ENCODE measurements at places on chromosomes 16 and 17.

GRCh38 chr16:25020112-25020631 lies 5.0 kb upstream of the ARHGAP17 start:
- ATAC-seq = no peak

- no peak for ATAC-seq
Observed at GRCh38 chr17:78950870-78951269, 25.7 kb upstream of the TIMP2 start.

GRCh38 chr17:58513965-58514769 lies at the start of gene MTMR4:
MTMR4 (minus strand) TSS chr17:58514638; CDS start chr17:58514407, 231 bp downstream.
- peak; percentile 9 for ATAC-seq

- no peak for ATAC-seq
Observed at GRCh38 chr16:83117810-83118209, 491.0 kb downstream of the CDH13 start.

DNA sequence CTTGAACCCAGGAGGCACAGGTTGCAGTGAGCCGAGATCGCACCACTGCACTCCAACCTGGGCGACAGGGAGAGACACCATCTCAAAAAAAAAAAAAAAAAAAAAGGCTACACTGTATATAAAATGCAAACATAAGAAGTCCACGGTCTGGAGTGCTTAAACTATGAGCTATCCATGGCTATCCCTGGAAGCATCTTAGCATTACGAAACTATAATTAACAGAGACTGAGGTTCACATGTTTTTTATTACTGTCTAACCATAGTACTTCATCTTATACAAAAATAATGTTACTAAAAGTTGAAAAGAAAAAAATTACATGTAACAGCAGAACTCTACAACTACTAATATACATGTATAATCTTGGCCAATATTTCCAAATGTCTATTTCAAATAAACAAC lies 32.8 kb downstream of the HELZ start:
- peak; percentile 27 for ATAC-seq

GRCh38 chr17:74528491-74529199 lies 2.6 kb downstream of the CD300LB start:
- no peak for ATAC-seq

DNA sequence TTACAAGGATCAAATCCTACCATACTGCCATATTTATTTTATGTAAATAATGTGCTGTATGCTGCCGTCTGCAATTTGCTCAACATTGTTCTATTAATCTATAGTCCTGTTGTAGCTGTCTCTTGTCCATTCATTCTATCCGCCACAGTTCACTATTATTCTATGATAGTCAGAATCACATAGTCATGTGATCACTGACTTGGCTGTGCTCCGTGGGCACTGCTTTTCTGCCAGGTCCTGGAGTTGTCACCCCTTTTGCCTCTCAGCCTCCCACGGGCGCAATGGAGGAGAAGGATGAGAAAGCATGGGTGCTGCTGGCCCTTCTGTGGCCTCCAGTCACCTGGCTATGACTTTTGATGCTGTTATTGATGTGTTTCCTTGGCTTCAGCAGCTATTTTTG lies 37.3 kb upstream of the ANKFY1 start:
- no peak for ATAC-seq

DNA sequence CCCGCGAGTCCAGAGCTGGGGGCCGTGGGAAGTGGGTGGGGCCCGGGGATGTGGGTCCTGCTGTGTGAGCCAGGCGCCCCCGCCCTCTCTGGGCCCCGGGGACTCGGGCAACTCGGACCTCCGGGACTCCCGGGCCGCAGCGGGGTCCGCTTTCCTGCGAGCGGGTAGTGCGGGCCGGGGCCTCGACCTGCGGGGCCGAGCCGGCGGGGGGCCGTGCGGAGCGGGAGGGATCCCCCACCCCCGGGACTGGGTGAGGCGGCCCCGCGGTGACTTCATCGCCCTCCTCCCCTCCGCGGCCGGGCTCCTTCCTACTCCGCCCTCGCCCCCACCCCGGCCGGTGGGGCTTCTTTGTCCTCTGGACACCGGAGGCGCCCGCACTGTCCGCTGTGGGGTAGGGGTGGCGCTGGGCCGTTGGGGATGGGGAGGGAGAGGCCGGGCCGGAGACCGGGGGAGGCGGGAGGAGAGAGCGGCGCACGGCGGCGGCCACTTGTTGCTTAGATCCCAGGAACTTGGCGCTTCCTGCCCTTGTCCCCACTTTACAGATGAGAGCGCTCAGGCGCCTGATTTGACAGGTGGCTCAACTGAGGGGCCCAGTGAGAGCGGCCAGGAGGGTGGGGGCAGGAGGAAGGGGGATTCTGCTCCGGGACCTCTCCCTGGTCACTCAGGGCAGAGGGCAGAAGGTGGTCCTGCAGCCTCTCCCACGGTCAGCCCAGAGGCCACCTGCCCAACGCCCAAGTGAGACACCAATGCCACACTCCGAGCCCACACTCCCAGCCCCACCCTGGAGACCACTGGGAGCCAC lies 874 bp downstream of the CMTM3 start:
- ATAC-seq = peak; percentile 38

Measured in motor neuron (in vitro differentiated cells).